ENCODE measurements at places on chromosomes 1 and 21. TPM values are rescaled to one million over a fixed set of nuclear protein-coding genes. Genes with fewer than 3 reads are reported as not detected.

The ZNF648 gene
- not detected for total RNA-seq

The IGSF9 gene
- total RNA-seq, result not detected

The FYB2 gene
- total RNA-seq, result not detected

The NHLH1 gene
- not detected for total RNA-seq

The CLCA4 gene
- total RNA-seq, result not detected

The KCNA2 gene
- total RNA-seq, result not detected

The COL8A2 gene
- total RNA-seq, result under 0.01 TPM

The SPATA1 gene
- 1.6 TPM for total RNA-seq

The ZBTB21 gene
- total RNA-seq, result 3.6 TPM

The NBPF10 gene
- total RNA-seq, result 0.65 TPM

The KCNT2 gene
- total RNA-seq, result under 0.01 TPM

The C8A gene
- not detected for total RNA-seq

The ERICH3 gene
- not detected for total RNA-seq

The GJA4 gene
- 45.5 TPM for total RNA-seq

The FMO4 gene
- total RNA-seq, result 0.97 TPM

The ZYG11B gene
- total RNA-seq, result 29.9 TPM

The HES5 gene
- not detected for total RNA-seq

The BATF3 gene
- total RNA-seq, result 0.15 TPM

The GNL2 gene
- 81.5 TPM for total RNA-seq

The CRYZ gene
- total RNA-seq, result 52.7 TPM

The TCHHL1 gene
- total RNA-seq, result not detected

The KIRREL1 gene
- total RNA-seq, result 41.5 TPM

The RIPPLY3 gene
- not detected for total RNA-seq

The SPRR5 gene
- total RNA-seq, result not detected

The OR2M7 gene
- not detected for total RNA-seq

The VASH2 gene
- 0.30 TPM for total RNA-seq

The DMRTA2 gene
- total RNA-seq, result not detected

The TATDN3 gene
- 16.6 TPM for total RNA-seq

The SLC22A15 gene
- total RNA-seq, result under 0.01 TPM

The TACSTD2 gene
- total RNA-seq, result 0.65 TPM

The LAX1 gene
- under 0.01 TPM for total RNA-seq

The UTP11 gene
- total RNA-seq, result 57.8 TPM

The NTNG1 gene
- total RNA-seq, result 0.15 TPM

The C1orf185 gene
- total RNA-seq, result not detected

The FAAH gene
- total RNA-seq, result 2.1 TPM

The CHIA gene
- not detected for total RNA-seq

The CRYBG2 gene
- under 0.01 TPM for total RNA-seq

The OR2G6 gene
- not detected for total RNA-seq

The FAM167B gene
- total RNA-seq, result 3.6 TPM

The CSMD2 gene
- 0.15 TPM for total RNA-seq

The PTPN22 gene
- 5.2 TPM for total RNA-seq

The MPL gene
- total RNA-seq, result not detected

The RAB29 gene
- 19.5 TPM for total RNA-seq

The CFAP107 gene
- total RNA-seq, result not detected

The UBE2G2 gene
- total RNA-seq, result 75.4 TPM

The NRDC gene
- 59.8 TPM for total RNA-seq

The OR2T29 gene
- not detected for total RNA-seq

The RCOR3 gene
- 11.9 TPM for total RNA-seq

The TEX38 gene
- total RNA-seq, result not detected

The OXCT2 gene
- 1.8 TPM for total RNA-seq

The CA14 gene
- not detected for total RNA-seq

The HPCAL4 gene
- not detected for total RNA-seq

The SPRR2E gene
- not detected for total RNA-seq

The ATAD3C gene
- not detected for total RNA-seq

The CCDC17 gene
- 0.65 TPM for total RNA-seq

The DHCR24 gene
- 118 TPM for total RNA-seq

The ORC1 gene
- total RNA-seq, result 4.9 TPM

The SLC6A9 gene
- total RNA-seq, result 0.32 TPM

The PM20D1 gene
- total RNA-seq, result not detected
